ENCODE measurements at places on chromosomes 2 and 18.
A peak's percentile ranks its signal among the peaks of the same experiment; 100 is the strongest.

DNA sequence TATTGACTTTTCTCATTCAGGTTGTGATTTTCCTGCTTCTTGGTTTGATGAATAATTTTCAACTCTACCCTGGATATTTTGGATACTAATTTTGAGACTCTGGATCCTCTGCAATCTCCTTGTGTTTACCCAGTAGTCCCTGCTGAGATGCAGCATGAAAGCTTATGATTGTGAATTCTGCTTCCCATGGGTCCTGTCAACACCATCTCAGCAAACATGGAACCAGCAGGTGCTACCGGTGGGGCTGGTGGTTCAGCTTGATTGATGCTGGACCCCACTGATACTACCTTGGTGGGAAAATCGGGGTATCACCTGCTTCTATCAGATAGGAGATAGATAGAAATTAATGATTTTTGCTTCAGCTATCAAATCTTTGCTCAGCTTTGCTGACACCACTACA is 81.1 kb downstream of the SOWAHC start:
- no peak for DNase-seq

GRCh38 chr2:66460031-66460430 is 25.1 kb downstream of the MEIS1 start:
- no peak for DNase-seq

DNA sequence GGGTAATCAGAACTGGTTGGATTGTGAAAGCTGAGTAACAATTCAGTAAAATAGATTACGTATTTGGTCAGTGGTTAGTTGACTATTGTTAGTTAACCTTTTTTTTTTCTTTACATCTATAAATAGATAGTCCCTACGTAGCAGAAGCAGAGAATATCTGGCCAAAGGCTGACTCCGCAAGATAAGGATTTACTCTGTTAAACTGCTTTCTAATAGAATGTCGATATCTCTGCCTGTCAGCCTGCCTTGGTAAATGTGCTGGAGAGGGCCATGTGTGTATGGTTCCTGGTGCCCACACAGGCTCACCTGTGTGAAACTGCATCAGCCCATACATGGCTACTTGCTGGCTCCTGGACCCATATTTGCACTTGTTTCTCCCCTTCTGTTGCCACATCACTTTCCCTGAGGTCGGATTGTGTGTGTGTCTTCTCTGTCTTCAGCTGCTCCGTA is 94.4 kb downstream of the CRIM1 start:
- DNase-seq: peak; percentile 86

DNA sequence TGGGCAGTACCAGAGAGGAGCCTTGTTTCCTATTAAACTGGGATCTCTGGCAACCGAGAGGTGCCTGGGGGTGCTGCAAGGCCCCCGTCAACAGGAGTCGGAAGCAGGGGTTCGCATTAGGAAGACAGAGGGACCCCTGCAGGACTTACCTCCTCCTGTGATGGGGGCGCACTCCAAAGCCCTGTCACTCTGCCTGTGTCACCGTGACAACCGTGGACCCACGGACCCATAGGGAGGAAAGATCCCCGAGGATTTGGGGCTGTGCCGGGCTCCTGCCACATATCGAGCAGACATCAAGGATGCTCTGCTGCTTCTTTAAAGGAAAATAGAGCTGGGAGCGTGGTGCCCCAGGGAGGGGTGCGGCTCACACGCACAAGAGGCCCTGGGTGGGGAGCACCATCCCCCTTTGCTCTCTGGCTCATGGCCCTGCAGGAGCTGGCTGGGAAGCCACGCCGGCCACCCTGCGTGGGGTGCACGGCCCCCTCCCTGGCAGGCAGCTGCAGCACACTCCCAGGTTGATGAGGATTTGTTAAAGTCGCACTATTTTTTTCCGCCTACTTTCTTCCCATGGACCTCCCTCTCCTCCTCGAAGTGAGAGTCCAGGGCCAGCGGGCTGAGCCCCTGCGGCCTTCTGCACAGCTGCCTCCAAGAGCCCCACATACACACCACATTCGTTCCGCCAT is 167.5 kb downstream of the TWIST2 start:
- no peak for DNase-seq
